ENCODE measurements at places on chromosomes 3 and 15.
A peak's percentile ranks its signal among the peaks of the same experiment; 100 is the strongest.

- DNase-seq = no peak
Measured at GRCh38 chr3:139561255-139561817, 21.8 kb upstream of the RBP1 start.

GRCh38 chr3:42012935-42013690 is 51.2 kb upstream of the ULK4 start:
- peak; percentile 75 for DNase-seq

DNA sequence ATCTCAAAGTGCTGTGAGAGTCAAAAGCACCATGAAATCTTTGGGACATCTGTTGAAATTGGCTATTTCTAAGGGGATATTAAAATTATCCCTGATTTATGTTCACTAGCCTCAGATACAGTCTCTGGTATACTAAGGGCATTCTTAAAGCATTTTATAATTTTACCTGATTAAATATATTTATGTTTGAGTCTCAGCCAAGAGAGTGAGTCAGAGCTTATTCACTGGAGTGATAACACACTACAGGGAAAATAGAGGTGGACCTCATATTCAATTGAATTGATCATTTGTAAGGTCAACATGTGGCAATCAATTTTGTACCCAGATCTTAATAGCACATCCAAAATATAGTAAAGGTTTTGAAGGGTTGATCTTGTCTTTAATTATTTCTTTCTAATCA is 733.6 kb downstream of the EPHA3 start:
- no peak for DNase-seq

DNA sequence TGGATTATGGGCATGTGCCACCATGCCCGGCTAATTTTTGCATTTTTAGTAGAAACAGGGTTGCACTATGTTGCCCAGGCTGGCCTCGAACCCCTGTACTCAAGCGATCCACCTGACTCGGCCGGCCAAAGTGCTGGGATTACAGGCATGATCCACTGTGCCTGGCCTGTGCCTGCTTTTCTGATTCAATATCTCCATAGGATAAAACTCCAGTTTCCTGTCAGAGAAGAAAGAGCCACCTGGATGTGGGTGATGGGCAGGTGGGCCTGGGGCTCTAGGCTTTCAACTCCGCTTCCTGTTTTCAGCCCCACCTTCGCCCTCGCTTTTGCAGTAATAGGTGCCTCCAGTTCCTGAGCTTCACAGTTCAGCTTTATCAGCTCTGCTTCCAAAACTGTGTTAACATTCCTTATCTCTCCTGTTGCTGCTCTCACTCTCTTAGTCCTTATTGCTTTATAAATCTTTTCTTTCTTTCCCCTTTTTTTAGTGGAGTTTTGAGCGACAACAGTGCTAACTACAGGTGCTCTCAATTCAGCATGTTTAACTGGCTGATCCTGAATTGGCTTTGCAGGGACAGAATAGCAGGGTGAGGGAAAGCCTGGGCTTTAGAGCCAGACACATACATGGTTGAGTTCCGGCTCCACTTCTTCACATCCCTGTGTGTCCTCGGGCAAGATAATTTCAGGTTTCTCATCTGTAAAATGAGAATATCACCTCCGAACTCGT is 21.1 kb upstream of the PDE8A start:
- no peak for DNase-seq

DNA sequence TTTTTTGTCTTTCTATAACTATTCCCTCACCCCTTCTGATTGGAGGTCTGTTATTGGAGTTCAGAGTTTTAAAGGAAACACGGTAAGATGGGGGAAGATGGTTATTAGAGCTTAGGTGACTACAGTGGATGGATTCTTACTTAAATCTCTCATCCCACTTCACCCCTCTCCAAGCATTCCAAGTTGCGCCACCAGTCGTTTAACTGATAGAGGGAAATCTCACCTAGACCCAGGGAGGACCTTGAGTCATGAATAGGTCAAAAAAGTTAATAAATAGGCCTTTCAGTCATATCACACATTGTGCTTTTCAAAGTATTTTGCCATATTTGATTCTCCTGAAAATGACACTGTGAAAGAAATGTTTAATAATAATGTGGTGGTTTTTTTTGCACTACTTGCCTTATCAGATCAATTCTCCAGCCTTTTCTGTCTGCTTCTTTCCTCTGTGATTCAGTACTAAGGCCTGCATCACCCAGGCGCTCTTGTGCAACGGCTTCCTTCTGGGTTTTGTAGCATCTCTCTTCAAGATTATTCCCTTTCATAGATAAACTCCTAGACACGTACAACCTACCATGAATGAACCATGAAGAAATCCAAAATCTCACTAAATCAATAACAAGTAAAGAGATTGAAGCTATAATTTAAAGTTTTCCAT is 100.4 kb upstream of the TGFBR2 start:
- DNase-seq = no peak

GRCh38 chr15:66456211-66456610 is 41.4 kb downstream of the SNAPC5 start:
- no peak for DNase-seq

DNA sequence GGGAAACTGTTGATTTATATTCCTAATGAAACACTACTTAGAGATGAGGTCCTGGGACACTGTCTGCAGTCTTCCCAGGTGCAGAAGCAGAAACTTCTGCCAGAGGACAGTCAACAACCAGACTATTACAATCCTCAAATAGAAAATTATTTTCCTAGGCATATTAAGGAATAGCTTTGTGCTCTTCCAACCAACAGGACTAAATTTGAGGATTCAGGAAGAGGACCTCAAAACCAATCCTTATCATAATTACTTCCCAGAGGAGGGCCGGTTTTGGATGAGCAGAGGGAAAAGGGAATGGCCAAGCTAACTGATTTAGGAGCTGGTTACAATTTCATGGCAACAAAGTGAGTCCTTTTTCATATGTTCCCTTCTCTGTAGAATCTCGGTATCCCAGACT is 21.0 kb downstream of the ALDH1A2 start:
- DNase-seq = no peak

DNA sequence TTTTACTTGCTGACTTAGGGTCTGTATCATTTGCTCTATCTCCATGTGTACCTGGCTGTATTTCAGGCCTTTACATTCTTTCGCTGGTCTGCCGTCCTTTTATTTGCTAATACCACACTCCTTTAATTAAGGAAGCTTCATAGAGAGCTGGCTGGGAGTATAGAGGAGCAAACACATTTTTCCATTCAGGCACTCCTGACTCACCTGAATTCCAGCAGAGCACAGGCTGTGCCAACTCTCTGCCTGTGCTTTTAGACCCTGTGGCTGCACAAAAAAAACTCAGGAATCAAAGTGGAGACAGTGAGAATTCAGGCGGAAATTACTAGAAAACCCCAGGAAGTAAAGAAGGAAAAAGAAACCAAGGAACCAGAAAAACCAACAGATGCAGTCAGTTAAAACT is 29.0 kb upstream of the ATP10A start:
- DNase-seq = no peak

DNA sequence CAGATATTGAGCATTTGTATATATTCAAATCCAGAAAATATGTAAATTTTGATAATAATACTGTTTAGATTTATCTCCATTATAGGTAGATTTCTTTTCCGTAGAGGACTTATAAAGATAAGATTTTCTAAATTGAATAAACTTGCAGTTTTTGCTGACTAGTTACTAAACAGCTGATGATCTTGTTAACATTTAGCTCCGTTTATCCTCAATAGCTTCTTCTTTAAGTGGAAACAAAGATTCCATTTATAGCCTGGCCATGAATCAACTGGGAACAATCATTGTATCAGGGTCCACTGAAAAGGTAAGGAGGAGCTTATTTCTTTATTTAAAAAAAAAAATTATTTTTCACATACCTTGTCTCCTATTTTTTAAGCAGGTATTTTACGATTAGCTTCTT is 16.7 kb downstream of the WDR48 start:
- DNase-seq = no peak

DNA sequence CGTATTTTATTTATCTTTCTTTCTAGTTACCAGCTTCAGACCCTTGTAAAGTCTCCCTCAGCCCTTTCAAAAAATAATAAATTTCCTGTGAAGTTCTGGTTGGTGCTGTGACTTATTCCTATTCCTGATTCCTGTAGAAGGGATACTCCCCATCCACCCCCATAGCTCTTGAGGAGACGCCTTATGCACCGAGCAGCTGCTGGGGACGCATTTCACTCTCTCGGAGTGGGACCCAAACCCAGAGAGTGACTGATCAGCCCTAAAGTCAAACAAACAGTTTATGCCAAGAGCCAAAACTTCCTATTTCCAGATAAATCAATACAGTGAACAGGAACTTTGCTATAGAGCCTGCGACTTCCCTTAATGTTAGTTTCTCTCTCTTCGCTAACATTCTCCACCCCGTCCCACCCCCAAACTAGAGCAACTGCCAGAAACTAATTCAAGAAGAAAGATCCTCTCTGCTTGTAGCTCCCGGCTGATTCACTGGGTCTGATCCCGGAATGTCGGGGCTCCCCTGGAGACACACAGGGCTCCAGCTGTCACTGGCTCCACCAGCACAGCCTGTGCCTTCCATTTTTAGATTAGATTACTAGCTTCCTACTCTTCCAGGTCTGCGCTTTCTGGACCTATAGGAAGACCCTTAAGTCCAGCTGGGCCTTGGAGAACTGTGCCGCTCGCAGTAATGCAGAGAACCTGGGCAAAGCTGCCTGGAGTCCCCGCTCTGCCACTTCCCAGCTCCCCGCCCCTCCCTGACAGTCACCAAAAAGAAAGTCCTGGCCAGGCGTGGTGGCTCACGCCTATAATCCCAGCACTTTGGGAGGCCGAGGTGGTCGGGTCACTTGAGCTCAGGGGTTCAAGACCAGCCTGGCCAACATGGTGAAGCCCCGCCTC is 45.2 kb downstream of the KLHL25 start:
- peak; percentile 50 for DNase-seq

- DNase-seq = peak; percentile 59
Measured at GRCh38 chr3:185176750-185177359, 24.0 kb upstream of the C3orf70 start.

DNA sequence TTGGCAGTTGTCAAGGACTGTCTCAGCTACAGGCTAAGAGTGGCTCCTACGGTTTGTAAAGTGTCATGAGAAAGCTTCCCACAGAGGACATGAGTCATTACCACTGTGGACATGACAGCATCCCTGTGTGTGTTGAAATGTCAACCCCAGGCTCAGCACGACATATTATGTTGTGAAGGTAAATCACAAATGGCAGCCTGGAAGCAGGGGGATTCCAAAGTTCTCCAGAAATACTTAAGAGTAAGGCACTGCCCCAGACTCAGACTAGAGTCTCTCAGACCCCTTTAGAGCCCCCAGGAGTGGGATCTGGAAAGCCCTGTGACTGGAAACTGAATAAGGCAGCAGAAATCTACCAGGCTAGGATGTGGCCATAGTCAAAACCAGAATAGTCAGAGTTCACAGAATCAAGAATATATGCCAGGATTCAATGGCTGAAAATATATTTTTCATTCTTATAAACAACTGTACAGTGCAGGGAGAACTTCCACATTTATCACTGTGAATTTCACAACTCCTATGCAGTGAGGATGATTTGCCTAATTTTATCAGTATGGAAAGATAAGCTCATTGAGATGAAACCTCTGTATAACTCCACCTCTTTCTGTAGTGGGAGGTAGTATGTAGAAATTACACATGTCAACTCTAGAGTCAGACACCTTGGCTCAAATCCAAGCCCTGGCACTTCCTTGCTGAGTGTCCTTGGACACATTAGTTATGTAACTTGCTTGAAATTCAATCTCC is 237.1 kb upstream of the CFAP20DC start:
- no peak for DNase-seq

DNA sequence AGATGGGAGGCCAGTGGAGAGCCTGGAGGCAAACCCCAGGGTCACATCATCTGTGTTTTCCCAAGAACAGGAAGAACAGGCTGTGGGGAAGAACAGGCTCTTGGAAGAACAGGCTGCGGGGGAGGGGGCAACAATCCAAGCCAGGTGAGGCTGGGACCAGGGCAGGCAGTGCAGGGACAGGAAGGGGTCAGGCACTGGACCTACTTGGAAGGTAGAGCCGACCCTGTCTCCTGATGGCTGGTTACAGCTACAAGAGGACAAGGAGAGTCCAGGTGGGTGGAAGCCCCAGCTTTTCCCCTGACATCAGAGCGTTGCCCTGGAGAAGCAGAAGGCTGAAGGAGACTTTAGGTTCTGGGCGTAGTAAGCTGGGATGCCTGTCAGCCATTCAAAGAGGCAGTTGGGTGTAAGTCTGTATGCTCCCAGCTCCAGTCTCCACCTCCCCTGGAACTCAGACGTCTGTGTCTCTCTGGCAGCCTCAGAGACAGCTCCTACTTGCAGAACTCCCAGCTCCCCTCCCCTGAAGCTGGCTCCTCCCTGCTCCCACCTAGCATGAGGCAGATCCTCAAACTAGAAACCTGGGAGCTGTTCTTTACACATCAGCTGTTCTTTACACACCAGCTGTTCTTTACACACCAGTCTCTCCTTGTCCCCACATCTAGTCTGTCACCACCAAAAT is 130.9 kb downstream of the DNAJB8 start:
- DNase-seq = no peak

GRCh38 chr3:33942483-33943150 is 144.2 kb downstream of the PDCD6IP start:
- no peak for DNase-seq

- DNase-seq = no peak
Measured at GRCh38 chr15:25091421-25092158, 136.8 kb downstream of the SNRPN start.

DNA sequence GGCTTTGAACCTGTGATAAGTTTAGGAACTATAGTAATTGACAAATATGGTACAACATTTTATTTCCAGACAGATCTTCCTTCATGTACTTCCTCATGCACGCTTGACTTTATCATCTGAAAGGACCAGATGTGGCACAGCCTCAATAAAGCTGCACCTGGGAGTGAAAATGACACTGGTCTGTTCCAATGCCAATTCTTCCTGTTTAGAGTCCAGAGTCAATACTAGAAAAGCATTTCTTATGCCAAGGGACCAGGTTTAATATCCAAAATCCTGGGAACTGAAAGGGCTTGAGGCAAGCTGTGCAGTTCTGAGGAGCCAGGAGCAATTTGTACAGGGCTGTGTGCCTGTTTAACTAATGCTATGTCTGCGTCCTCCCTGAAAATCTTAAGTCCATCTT is 15.3 kb downstream of the DPH6 start:
- DNase-seq = no peak

- no peak for DNase-seq
Measured at GRCh38 chr3:169846458-169847193, 23.1 kb downstream of the LRRC31 start.

GRCh38 chr3:85100316-85100715 is 141.5 kb downstream of the CADM2 start:
- no peak for DNase-seq

DNA sequence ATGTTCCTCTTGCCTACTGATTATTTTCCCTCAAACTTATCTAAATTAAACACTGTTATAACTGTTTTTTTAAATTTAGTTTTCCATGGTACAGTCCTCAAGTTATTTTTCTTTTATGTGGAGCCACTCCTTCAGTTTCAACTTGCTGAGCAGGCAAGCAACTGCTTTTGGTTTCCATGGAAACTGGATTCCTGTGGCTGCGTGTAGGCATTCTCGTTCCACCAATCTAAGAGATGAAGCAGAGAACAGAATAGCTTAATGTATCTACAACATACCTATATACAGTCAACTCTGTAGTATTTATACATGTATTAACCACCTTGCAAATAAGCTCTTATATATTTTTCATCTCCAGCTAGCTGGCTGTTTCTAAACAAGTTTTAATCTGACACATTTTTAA is 25.8 kb upstream of the ANXA2 start:
- DNase-seq = no peak

GRCh38 chr15:85443593-85444087 is 63.2 kb downstream of the AKAP13 start:
- DNase-seq = no peak

- no peak for DNase-seq
Measured at GRCh38 chr3:75342425-75342824, 321.7 kb upstream of the FRG2C start.
